Retina (tissue), 1 donor: ENCODE measurements at places on chromosomes 16 and 17.

GRCh38 chr16:64657316-64658011 is 464.4 kb downstream of the CDH11 start:
- no peak for DNase-seq

DNA sequence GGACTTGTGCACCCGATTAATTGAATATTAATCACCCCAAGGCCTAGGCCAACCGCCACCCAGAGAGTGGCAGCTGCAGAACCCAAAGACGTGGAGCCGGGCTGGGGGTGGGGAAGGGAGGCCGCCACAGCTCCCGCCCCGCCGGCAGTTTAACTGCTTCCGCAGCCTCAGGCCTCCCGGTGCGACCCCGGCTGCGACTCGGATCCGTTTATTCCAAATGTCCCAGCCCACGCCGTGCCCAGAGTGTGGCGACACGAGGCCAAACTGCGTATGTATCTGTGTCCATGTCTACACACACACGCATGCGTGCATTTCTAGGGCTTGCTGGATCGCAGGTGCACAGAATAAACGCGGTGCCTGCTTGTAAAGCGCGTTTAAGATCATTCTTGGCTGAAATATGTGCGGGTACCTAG is 802 bp upstream of the TOB1 start:
- no peak for DNase-seq

- no peak for DNase-seq
These were observed 31.6 kb downstream of the SOX9 start for GRCh38 chr17:72152387-72152929.

- no peak for DNase-seq
These were observed 13.1 kb downstream of the CFAP20 start for GRCh38 chr16:58116081-58116480.

- DNase-seq: peak; percentile 49
These were observed 8.1 kb upstream of the EFCAB13 start for GRCh38 chr17:47315451-47316266.

- no peak for DNase-seq
These were observed 24.8 kb downstream of the RPGRIP1L start for GRCh38 chr16:53678756-53679343.

DNA sequence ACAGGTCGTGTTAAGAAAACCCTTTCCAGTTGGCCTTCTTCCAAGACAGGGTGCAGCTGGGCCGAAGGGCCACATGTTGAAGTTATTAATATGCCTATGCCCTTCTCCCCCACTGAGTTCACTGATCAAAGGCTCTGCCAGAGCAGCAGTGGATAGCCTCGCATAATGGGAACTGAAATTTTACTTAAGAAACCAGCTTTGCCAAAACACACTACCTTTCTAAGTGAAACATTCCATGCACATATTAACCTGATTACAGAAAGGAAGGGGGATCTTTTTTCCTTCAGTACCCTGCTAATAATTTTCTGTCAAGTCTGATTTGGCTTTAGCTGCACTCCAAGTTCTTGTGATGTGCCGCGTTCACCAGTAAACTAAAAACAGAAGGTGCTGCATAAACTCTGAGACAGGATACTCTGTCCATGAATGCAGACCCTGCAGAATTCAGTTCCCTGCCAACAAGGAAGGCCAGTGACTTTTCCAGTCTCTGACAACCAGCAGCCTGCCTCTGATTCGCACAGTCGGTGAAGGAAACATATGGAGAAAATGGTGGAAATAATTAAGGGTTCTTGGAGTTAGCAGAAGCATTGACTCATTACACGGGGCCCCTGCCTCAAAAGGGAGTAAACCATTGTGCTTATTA is 283.8 kb downstream of the ZFHX3 start:
- DNase-seq: peak; percentile 30

DNA sequence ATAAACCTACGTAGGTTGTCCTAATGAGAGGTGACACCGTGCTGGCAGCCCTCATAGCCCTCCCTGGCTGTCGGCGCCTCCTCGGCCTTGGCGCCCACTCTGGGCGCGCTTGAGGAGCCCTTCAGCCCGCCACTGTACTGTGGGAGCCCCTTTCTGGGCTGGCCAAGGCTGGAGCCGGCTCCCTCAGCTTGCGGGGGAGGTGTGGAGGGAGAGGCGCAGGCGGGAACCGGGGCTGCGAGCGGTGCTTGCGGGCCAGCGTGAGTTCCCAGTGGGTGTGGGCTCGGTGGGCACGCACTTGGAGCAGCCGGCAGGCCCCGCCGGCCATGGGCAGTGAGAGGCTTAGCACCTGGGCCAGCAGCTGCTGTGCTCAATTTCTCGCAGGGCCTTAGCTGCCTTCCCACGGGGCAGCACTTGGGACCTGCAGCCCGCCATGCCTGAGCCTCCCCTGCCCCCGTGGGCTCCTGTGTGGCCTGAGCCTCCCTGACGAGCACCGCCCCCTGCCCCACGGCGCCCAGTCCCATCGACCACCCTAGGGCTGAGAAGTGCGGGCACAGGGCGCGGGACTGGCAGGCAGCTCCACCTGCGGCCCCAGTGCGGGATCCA is 40.1 kb upstream of the AMZ2 start:
- DNase-seq: no peak

- DNase-seq: no peak
These were observed 79.6 kb downstream of the BRIP1 start for GRCh38 chr17:61783556-61784304.

DNA sequence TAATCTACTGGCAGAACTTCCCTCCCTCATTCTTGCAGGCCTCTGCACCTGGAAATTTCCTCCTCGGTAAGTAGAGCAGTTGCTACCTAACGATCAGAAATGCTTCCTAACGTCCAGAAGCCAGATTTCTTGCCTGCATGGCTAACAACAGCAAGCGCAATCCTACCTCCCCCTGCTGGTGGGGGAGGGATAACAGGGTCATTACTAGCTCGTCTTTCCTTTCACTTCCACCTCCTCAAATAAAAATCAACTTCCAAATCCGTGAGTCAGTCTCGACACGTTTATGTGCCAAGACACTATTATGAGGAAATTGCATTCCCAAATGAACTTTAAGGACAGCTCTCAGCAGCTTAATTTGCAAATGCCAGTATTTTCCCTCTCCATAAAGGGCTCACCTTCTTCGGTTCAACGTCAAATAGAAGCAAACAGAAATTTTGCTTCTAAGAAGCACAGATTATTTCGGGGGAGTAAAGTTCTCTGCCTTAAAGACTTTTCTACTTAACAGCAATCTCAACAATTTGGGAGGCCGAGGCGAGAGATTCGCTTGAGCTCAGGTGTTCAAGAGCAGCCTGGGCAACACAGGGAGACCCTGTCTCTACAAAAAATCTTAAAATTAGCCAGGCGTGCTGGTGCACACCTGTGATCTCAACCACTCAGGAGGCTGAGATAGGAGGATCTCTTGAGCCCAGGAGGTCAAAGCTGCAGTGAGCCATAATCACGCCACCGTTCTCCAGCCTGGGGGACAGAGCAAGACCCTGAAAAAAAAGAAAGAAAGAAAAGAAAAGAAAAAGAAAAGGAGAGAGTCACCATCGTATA is 188.6 kb upstream of the PSMD7 start:
- no peak for DNase-seq

DNA sequence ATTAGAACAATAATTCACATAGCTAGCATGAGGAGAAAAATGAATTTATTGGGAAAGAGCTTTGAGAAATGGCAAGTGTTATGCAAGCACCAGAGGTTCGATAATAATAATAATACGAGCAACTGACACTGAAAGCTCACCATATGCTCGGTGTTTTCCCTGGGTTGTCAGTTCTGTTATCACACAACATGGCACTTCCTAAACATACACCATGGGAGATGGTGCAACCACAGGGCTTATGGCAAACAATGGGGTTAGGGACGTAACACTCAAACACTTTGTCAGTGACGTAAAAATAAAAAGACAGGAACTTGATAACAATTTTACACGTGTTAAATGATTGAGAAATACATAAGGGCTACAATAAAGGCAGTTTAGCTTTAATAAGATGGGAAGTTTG is 23.7 kb downstream of the OR1D5 start:
- DNase-seq: no peak

GRCh38 chr17:40556198-40556661 is 9.0 kb downstream of the CCR7 start:
- DNase-seq: no peak

DNA sequence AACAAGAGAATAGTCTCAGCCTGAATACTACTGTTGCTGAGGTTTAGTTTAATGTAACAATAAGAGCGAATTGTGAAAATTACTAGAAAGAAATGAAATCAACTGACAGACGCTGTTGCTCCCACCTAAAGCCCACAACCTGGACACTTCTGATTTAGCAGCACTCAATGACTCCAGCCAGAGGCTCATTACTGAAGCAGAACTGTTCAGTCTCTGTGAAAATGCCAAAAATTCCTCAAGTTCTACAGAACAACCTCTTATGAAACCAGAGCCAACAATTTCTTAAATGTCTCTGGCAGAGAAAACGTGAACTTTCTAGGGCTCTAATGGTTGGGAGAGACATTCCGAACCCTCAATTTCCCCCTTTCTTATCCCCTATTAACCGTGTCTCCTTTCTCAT is 9.9 kb downstream of the PSME3IP1 start:
- no peak for DNase-seq

GRCh38 chr17:82300707-82301270 is 16.6 kb downstream of the CD7 start:
- peak; percentile 61 for DNase-seq

- DNase-seq: no peak
These were observed 33.3 kb downstream of the OR1D5 start for GRCh38 chr17:3030096-3030495.

DNA sequence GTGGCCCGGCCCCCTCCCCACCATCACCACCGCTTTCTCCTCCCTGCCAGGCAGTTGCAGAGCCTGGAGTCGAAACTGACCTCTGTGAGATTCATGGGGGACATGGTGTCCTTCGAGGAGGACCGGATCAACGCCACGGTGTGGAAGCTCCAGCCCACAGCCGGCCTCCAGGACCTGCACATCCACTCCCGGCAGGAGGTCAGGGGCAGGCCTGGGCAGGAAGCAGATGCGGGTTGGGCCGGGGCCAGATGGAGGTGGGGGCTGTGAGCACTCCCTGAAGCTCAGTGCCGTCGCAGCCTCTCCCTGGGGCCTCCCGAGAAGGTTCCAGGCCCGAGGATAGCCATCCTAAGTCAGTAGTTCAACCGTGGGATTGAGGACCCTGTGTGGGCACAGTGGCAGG is 14.2 kb upstream of the ADGRG3 start:
- DNase-seq: no peak
